Body of pancreas (tissue), 4 donors: ENCODE measurements at places on chromosomes 12 and 14. TPM values are rescaled to one million over a fixed set of nuclear protein-coding genes. Genes with fewer than 3 reads are reported as not detected.

- H3K4me1 ChIP-seq = no peaks in the 10 kb centered on the region
- no peaks in the 10 kb centered on the region for H3K36me3 ChIP-seq
- DNase-seq = no peak
- no peaks in the 10 kb centered on the region for H3K27me3 ChIP-seq
Measured at GRCh38 chr12:129331356-129332085, 478.2 kb downstream of the GLT1D1 start.

DNA sequence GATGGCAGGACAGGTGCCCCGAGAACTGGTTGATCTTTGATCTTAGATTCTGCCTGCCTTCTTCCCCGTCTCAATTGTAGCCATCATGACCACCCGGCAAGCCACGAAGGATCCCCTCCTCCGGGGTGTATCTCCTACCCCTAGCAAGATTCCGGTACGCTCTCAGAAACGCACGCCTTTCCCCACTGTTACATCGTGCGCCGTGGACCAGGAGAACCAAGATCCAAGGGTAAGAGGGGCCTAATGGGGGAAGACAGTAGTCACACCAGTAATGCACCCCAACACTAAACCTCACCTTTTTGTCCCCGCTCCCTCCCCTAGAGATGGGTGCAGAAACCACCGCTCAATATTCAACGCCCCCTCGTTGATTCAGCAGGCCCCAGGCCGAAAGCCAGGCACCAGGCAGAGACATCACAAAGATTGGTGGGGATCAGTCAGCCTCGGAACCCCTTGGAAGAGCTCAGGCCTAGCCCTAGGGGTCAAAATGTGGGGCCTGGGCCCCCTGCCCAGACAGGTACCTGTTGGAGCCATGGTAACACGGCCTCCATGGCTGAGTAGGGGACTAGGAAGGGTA, 556 bp downstream of the TROAP start:
- no peak for DNase-seq
- peaks cover 13% of the 10 kb centered on the region for H3K4me1 ChIP-seq
- H3K36me3 ChIP-seq = no peaks in the 10 kb centered on the region

- no peak for DNase-seq
- no peak overlapping the region for H3K27ac ChIP-seq
- H3K27me3 ChIP-seq = no peaks in the 10 kb centered on the region
- peaks cover 42% of the 10 kb centered on the region for H3K4me1 ChIP-seq
- no peaks in the 10 kb centered on the region for H3K36me3 ChIP-seq
Measured at GRCh38 chr12:53074283-53074998, 4.7 kb downstream of the SPRYD3 start.

- no peaks in the 10 kb centered on the region for H3K36me3 ChIP-seq
- no peak overlapping the region for H3K27ac ChIP-seq
- H3K27me3 ChIP-seq = no peaks in the 10 kb centered on the region
- no peak for DNase-seq
- no peaks in the 10 kb centered on the region for H3K4me1 ChIP-seq
Measured at GRCh38 chr14:94009767-94010166, 12.7 kb downstream of the CCDC197 start.

DNA sequence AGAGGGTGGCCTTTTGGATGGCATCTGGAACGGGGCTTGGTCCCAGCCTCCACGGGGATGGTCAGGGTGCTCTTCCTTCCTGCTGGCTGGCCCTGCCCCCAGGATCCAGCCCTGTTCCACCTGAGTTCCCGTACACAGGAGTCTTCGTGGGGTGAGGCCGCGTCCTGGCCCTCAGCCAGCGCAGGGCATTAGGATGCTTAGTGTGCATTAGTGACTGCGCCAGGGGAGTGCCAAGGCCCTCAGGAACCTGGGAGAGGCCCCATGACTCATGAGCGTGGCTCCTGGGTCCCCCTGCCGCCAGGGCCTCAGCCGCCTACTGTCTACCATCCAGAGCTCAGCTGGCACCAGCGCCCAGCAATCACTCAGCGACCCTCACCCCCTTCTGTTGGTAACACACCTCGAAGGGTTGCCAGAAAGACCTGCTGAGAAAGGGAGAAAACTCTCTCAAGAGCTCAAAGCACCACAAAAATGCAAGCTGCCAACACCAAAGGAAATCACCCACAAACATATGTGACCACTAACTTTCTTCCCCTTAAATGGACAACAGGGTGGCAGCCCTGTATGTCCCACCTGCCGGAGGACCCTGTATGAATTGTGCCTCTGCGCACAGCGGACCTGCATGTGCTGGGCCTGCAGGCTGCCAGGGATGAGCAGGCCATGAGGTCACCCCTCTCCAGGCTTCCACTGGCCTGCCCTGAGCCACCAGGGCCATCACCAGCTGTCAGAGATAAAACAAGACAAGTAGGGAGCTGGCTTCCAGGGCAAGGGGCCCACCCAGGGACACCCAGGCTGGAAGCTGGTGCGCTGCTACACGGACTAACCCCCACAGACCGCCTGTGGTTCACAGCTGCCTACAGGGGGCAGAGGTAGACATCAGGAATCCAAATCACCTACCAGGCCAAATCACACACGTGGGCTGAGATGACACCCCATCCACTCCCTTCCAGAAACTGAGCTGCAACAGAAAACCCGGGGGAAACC, 28.7 kb downstream of the CCDC85C start:
- H3K4me1 ChIP-seq = peaks cover 99% of the 10 kb centered on the region
- no peak overlapping the region for H3K4me3 ChIP-seq
- H3K27me3 ChIP-seq = no peaks in the 10 kb centered on the region
- H3K27ac ChIP-seq = peak overlapping the region; percentile 88

DNA sequence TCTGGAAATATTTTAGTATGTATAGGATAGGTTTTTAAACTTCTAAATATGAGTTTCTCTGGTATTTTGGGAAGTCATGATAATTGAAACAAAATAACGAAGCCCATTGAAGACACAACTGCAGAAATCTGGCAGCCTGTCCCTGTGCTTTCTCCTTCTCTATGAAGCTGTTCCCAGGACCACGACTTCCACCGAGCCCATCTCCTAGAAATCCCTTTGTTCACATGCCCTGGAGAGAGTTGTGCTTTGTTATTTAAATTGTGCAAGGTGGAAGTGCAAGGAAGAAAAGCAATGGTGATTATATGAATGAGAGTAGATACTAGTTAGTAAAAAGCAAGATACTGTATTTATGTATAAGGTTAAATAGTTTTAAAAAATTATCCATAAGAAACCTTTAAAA, 32.2 kb downstream of the STK38L start:
- no peak overlapping the region for H3K4me3 ChIP-seq
- no peak overlapping the region for H3K27ac ChIP-seq
- peaks cover 70% of the 10 kb centered on the region for H3K4me1 ChIP-seq
- H3K36me3 ChIP-seq = no peaks in the 10 kb centered on the region
- H3K27me3 ChIP-seq = no peaks in the 10 kb centered on the region

The AMDHD1 gene
- 4.4 TPM for total RNA-seq
